Astrocyte of the cerebellum (primary cell): ENCODE measurements at places on chromosomes 13 and 19.

- DNase-seq = no peak
Observed at GRCh38 chr19:35045667-35046300, 4.3 kb downstream of the HPN start.

DNA sequence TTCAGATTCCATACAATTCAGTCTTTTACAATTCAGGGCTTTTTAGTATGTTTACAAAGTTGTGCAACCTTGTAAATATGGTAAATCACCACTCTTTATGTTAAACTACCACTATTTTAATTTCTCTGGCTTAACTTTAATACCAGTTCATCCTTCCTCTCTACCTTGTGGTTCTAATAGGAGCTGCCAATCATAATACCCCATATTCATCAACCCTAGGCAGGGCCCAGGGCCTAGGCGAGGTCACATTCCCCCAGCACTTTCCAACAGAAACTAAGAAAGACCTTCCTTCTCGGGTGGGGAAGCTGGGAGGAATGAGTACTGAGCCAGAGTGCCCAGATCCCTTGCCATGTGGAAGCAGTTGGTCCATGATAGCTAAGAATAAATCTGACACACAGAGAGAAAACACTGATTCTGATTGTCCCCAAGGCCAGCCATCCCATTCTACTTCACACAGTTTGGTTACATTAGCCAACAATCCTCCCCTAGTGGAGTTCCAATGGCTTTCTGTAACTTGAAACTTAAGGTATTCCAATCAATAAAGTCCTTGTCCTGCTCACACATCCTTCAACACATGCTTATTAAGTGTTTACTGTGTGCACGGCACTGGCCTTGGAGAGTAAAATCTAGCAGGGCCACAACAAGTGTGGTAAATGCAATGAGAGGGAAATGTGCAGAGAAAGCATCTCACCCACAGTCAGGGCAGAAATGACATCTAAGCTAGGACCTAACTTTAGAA lies 76.8 kb downstream of the NUFIP1 start:
- DNase-seq = no peak

- DNase-seq = no peak
Observed at GRCh38 chr13:47110141-47110540, 213.3 kb upstream of the HTR2A start.

DNA sequence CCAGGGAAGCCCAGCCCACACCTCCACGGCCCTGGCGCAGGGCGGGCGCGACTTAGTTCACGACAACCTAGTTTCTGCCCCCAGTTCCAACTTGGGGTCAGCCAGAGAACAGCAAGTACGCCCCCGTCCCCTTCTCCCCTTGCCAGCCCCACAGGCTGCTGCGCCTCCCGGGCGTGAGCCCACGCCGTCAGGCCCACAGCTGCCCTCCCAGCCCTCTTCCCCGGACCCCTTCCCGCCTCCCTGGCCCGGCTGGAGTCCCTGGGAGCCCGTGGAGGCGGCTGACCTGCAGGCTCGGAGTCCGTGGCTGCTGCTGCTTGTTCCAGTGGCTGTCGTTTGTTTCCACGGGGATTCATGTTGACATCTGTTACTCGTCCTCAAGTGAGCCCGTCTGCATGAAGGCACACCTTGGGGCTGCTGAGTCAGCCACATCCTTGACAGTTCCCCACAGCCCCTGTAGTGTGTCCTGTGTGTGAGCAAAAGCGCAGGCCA lies 86.0 kb downstream of the ATP11A start:
- DNase-seq = no peak

DNA sequence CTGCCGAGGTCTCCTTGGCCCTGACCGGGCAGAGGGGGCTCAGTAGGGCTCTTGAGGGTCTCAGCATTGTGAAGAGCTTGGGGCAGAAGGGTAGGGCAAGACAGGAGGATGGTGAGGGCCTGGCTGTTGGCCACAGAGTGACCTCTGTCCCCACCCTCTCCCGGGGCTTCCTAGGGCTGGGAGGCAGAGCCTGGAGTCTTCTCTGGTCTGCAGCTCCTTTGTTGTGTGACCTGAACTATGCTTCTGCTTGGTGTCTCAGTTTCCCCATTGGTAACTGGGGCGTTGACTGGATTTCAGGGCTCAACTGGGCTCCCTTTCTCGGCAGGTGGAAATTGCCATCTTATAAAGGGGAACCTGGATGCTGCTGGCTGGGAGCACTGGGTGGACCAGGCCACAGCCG lies 30.1 kb upstream of the PEPD start:
- no peak for DNase-seq

GRCh38 chr13:25860862-25861261 lies 191.0 kb downstream of the SHISA2 start:
- peak; percentile 73 for DNase-seq
